ENCODE measurements at places on chromosomes 6 and 20.
A peak's percentile ranks its signal among the peaks of the same experiment; 100 is the strongest.

DNA sequence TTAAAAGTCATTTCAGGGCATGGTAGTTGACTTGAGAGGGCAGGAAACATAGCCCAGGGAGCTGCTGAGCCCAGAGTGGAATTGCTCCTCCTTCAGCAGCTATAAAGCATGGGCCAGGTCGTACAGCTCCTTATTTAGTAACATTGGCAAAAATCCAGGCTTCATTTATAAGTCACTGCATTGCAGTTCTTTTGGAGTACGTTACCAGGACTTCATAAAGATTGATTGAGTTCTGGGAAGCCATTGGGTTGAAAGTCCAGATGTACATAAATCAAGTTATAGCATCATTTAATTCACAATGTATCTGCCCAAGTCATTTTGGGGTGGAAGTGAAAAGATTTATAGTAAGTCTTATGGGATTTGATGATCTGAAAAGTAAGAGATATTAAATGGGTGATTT is 53.0 kb upstream of the ANKEF1 start:
- no peak for DNase-seq

DNA sequence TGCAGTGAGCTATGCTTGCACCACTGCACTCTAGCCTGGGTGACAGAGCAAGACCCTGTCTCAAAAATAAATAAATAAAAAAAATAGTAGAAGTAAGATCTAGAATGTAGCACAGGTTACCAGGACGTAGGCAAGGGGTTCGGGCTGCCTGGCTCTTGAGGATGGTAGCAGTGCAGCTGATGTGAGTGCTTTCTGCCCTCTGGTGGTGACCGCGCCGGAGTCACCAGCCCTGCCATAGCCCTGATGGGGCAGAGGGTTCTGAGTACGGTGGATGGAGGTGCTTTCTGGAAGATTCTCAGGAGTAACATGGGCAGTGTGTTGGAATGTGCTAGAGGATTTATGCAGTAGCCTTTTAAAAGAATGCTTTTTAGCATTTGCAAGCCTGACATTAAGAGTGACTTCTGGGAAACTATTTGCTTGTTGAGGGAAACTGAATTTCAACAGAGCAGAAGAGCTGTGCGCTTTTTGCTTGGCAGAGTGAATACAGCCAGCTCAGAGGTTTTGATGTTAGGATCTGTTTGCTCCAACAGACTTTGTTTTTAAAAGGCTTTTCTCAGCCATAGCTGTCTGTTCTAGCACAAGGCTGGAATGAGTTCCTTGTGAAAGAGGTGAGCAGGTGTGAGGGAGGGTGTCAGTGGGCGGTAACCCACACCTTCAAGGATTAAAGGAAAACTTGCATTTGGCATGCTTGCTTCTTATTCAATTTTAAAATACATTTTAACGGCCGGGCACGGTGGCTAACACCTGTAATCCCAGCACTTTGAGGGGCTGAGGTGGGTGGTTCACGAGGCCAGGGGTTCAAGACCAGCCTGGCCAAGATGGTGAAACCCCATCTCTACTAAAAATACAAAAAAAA is 65.9 kb downstream of the PTPN1 start:
- DNase-seq = peak; percentile 74

DNA sequence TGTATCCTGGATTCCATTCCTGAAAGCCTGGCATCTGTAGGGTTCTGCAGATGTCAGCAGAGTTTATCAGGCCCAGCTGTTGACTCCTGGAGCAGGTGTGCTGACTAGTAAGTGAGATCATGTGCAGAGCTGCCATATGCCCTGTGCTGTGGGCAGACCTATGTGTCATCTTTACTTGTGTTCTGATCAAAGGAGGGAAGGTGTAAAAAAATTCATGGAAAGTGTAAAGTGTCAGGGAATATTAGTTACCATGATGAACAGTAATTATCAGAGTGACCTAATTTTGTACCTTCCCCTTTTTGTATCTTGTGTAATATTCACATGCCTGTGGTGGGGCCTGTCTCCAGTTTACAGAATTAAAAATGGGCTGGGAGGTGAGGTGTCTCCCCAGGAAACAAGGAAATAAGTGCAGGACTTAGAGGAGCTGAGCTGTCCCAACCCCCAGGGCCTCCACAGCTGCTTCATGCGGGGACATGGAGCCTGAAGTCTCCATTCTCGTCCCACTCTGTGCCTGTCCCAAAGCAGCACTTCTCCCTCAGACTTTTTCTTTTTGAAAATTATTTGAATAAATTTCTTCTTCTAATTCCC is 148.2 kb upstream of the GGTLC1 start:
- no peak for DNase-seq

GRCh38 chr6:119915971-119916370 is 566.4 kb upstream of the MAN1A1 start:
- no peak for DNase-seq

GRCh38 chr6:140101367-140101766 is 726.9 kb upstream of the CITED2 start:
- DNase-seq = no peak

DNA sequence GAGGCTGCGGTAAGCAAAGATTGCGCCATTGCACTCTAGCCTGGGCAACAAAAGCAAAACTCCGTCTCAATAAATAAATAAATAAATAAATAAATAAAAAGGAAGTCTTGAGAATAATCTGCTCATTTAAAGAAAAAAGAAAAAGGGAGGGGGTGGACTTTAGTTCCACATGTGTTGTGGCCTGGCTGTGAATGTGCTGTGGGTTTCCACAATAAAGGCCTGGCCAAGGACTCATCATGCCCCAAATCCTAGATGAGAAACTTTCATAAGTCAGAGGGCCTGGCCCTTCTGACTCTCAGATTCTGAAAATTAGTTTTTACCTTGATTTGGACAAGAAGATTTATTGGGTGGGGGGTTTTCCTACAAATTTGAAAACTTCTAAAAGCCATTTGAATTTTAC is 48.4 kb downstream of the RIOK1 start:
- no peak for DNase-seq

DNA sequence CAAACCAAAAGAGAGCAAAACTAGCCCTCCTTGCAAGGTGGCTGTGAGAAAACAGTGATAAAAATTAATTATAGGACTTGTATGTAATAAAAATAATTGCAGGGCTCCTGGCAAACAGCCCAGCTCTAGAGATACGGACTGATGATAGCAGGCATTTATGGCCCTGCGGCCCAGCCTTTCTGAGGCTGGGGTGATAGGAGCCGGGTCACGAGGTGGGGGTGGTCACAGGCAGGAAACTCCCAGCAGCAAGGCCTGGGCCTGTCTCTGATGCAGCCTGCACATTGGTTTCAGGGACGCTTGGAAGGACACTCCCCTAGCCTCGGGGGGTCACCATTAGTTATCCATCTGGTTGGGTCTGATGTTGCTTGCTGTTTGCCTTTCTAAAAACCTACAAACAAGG is 18.7 kb upstream of the TTPAL start:
- DNase-seq = no peak

GRCh38 chr6:31489086-31489485 is 8.9 kb upstream of the MICB start:
- no peak for DNase-seq

GRCh38 chr20:53805895-53806384 is 212.3 kb upstream of the ZNF217 start:
- no peak for DNase-seq

DNA sequence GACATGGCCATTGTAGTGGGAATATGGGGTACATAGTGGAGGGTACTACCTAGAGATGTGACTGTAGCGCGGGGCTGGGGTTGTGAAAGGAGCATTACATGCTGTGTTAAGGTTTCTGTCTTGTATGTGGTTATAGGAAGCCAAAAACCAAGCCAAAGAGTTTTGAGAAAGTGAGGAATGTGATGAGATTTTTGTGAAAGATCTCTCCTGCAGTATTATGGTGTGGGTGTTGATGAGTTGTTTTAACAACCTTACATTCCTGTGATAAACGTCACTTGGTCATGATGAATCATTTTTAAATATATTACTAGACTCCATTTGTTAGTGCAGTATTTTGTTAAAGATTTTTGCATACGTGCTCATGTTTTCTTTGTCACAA is 48.9 kb downstream of the ZFAND3 start:
- DNase-seq = no peak

DNA sequence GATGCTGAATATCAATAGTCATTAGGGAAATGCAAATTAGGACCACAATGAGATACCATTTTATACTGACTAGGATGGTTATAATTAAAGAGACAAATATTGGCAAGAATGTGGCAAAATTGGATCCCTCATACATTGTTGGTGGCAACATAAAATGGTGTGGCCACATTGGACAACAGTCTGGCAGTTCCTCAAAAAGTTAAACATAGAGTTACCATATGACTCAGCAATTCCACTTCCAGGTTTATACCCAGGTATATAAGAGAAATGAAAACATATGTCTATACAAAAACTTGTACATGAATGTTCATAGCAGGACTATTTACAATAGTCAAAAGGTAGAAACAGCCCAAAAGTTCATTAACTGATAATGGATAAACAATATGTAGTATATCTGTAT is 2.0 kb upstream of the CRIP3 start:
- no peak for DNase-seq

GRCh38 chr6:122392564-122393350 is 6.7 kb upstream of the HSF2 start:
- no peak for DNase-seq

- no peak for DNase-seq
Measured at GRCh38 chr6:158213925-158214674, 46.0 kb downstream of the GTF2H5 start.

GRCh38 chr6:131107151-131107550 is 28.1 kb upstream of the AKAP7 start:
- DNase-seq = no peak

DNA sequence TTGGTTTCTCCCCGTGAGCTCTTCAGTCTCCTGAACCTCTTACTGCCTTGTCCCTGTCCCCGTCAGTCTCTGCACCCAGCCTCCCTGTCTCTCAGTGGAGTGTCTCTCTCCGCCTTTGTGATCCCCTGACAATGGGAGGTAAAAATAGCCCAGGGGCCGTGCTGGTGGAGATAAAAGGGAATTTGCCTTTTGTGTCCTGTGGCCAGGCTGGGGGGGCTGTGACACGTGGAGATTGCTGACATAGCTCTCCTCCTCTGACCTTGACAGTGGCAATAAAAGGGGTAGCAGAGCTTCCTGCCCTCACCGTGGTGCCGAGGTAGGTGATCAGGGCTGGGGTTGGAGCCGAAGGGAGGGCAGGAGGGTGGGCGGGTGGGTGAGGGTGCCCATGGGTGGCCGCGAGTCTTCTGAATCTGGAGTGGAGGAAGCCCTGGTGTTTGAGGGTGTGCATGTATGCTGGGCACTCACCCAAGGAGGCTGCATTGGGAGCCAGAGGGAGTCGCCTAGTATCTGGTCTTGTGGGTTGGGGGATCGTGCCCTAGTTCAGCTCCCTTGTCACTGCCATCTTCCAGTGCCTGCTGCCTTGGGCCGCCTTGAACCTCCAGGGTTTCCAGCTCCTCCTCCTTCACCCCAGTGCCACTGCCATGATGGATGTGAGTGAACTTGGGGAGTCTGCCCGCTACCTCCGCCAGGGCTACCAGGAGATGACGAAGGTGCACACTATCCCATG is 21.9 kb downstream of the MYH7B start:
- DNase-seq = no peak

- no peak for DNase-seq
Measured at GRCh38 chr6:69768664-69769063, 28.1 kb downstream of the LMBRD1 start.

DNA sequence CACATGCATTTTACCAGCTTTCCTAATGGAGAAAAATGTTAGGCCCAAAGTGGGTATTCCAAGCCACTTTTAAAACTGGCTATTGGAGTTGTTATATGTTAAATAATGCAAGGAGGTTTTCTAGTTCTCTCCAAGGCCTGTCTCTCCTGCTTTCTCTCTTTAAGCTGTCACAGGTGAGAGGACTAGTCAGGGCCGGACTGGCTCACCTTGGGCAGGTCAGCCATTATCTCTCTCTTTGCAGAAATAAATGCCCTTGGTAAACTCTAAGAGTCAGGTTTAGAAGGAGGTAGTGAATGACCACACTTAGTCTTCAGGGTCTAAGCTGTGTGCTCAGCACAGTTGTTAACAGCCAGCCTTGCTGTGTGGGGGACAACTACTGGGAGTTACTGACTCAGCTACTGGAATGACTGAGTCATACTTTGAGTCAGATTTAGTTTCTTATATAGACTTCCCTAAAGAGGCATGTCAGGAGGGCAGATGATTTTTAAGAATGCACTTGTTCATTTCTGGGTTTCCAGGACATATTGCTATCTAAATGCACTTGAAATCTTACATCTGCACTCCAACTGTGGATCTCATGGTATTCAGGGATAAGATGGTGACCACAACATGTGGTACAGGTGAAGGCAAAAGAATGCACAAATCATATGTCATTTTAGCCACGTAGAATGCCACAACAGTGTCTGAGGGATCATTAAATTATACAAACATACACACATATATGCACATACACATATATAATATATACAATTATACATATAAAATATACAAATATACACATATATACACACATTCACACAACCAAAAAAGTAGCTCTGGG is 719.4 kb downstream of the EPM2A start:
- no peak for DNase-seq

DNA sequence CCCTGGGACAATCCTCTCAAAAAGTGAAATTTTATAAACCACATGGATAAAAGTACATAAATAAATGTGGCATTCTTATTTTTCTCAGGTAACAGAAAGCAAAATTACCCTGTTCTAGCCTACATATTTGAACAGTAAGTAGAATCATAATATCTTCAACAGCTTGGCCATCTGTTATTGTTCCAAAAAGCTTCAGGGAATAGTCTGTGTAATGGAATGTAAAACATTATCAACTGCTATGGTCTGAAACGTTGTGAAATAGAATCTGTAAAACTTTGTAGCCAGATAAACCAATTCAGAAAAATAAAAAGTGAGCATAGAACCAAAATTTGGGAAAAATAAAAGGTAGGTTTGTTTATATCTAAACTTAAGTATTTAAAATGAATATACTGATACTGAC is 114.7 kb downstream of the THEMIS start:
- DNase-seq = no peak

DNA sequence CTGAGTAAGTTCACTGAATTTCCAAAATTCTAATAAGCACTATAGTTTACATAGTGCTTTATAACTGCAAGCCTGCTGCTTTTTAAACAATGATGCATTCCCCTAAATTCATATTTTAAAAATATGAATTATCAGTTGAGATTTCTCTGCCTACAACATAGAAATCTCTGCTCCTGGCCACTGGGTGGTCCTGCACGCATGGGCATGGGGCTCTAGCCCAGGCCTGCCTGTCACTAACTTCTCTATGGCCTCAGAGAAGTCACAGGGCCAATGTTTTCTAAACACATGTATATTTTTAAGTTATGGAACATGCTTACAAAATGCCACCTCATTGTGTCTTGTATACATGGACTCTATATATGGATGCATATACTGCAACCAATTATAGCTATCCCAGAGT is 211.0 kb downstream of the FOXC1 start:
- DNase-seq = no peak

Data from H1 (cell line).